ENCODE measurements at places on chromosomes 12 and 14.

- DNase-seq = no peak
These were observed 29.0 kb downstream of the ACTN1 start for GRCh38 chr14:68950111-68950510.

- DNase-seq = no peak
These were observed 16.8 kb downstream of the EML1 start for GRCh38 chr14:99809859-99810558.

- no peak for DNase-seq
These were observed 7.4 kb downstream of the CDKN1B start for GRCh38 chr12:12724421-12725085.

GRCh38 chr12:89469361-89469760 lies 55.2 kb downstream of the GALNT4 start:
- DNase-seq = no peak

GRCh38 chr12:26853303-26854030 lies 20.5 kb upstream of the ITPR2 start:
- no peak for DNase-seq

GRCh38 chr12:80634903-80635302 lies 72.5 kb upstream of the MYF6 start:
- no peak for DNase-seq

- no peak for DNase-seq
These were observed 31.7 kb downstream of the PLEKHA5 start for GRCh38 chr12:19161216-19161615.

GRCh38 chr14:96581902-96582301 lies 79.7 kb downstream of the PAPOLA start:
- no peak for DNase-seq

DNA sequence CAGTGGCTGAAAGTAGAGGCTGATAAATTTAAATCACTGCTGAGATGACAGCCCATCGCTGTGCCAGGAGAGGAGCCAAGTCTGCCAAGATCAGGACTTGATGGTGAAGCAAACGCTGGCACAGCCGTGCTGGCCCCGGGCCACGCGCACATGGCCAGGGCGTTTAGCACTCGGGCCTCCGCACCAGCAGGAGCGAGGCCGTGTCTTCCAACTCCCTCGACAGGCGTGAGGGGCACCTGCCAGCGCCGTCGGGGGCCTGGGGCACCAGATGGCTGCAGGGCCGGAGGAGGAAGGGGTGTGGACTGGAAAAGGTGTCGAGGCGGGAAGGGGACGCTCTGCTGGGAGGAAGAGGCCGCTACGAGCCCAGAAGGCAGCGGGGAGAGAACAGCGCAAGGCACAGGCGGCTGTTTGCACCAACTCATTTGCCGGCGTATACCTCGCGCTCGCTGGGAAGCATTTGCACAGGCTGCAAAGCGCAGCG lies 29.5 kb downstream of the RIMBP2 start:
- no peak for DNase-seq

- DNase-seq = no peak
These were observed 174.4 kb upstream of the RPH3A start for GRCh38 chr12:112617153-112617505.

GRCh38 chr14:38524636-38525509 lies 269.0 kb upstream of the CLEC14A start:
- no peak for DNase-seq

DNA sequence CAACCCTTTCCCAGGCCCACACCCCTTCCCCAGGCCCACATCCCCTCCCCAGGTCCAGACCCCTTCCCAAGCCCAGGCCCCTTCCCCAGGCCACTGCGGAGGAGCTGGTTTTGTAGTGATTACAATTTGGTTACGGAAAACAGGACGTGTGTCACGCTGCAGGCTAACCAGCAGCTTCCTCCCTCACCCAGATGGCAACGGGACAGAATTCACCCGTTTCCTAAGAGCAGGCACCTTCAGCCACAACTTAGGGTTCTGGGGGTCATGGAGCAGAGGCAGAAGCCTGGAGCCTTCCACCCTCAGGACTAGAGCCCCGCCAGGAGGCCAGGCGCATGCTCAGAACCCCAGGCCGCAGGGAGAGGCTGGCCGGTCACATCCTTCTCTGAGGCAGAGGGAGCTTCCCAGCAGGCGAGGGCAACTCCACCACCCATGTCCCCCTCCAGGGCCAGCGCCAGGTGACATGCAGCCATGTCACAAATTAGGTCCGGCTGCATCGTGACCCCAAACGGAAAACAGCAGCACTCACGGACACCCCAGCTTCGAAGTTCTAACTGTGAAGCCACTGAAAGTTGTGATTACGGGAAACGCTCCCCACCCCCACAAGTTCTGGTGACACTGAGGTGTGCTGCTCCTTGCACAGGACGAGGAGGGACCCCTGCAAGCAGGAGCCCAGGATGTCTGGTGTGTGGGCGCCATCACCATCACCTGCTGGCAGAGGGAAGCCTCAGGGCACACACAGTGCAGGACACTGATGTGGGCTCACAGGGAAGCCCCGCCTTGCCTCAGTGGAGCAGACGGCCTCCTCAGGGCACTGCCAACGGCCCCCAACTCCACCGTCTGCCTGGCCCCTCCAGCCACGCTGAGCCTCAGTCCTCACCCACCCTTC lies 7.7 kb downstream of the BRF1 start:
- DNase-seq = no peak

DNA sequence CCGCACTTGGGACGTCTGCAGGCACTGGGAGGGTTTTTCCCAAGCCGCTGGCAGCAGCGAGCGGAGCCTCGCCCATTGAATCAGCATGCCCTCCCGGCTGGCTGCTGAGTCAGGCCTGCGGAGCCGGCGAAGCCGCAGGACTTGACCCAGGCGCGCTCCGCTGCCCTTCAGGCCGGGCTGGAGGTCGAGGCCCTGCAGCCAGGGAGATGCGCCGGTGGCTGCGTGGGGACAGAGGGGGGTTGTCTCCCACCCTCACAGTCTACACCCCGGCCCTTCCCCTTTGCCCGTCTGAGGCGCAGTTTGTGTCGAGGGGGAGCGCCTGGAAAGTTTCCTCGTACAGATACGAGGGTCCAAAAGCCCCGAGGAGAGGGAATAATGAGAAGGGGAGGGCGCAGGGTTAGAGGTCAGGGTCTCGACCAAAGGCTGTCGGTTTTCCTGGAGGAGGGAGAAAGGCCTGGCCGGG lies 759 bp upstream of the KLC1 start:
- no peak for DNase-seq

GRCh38 chr12:59940631-59941342 lies 345.0 kb downstream of the SLC16A7 start:
- no peak for DNase-seq

DNA sequence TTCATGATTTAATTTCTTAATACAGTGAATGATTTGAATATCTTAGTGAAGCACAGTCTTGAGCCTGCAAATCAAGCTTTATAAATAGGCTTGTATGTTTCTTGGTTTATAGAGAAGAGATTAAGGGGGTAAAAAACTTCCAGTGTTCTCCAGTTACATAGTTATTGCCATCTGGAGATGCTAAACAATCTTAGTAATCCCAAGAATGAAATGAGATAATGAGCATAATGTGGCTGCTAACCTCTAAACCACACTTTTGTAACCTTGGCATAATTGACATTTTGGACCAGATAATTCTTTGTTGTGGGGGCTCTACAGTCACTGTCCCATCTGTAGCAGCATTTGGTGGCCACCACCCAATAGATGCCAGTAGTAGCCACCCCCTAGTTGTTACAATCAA lies 316.8 kb downstream of the CCDC91 start:
- no peak for DNase-seq

DNA sequence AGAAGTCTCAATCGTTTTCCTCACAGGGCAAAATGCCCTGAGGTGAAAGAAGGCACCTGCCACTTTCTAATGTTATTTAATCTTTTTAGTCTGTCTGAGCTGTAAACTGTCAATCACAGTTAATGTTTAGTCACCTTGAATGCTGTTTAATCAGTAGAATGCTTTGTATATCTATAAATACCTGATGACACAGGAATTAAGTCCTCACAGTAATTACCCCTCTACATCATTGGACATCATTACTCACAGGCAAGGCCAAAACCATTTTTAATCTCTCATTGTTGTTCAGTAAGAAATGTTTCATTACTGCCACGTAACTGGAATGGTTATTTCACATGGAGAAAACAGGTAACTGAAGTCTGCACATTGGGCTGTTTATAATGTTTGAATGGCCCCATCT lies 178.8 kb downstream of the EXOC5 start:
- DNase-seq = no peak

DNA sequence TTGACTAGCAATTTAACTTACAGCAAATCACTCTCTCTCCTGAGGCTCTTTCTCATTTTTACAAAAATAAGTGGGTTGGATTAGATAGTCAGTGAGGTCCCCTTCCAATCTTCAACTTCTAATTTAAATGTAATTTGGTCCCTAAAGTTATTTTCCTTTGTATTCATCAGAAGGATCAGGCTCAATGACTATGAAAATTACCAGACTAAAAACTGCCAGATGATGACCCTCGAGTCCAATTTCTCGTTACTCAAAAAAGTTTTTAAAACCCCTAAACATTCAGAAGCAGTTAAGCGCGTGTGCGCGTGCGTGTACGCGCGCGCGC lies 34.7 kb downstream of the DICER1 start:
- DNase-seq = no peak

DNA sequence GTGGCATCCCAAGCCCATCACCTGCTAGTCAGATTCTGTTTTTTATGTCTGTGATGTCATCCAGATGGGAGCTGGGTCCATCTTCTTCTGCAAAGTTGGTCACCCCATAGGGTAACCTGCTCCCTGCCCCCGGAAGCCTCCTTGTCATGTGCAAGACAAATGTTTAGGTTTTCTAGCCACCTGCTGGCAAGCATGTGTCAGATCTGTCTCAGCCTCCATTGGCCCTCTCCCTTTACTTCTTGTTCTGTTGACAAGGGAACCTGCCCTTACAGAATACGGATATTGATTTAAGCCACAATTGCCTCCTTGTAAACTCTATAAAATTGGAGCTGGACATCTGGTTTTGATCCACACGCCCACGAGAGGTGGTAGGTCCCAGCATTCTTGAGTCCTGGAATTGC lies 7.5 kb downstream of the NTF3 start:
- no peak for DNase-seq

GRCh38 chr14:85459361-85460000 lies 70.5 kb upstream of the FLRT2 start:
- no peak for DNase-seq

Data from cortex of kidney (tissue), 1 donor.